Stimulated activated CD8-positive, alpha-beta memory T cell treated with anti-CD3 and anti-CD28 coated beads, Interleukin-4, amount 100 ng/mL, for 48 hours (primary cell): ENCODE measurements at places on chromosomes 7 and 10.

DNA sequence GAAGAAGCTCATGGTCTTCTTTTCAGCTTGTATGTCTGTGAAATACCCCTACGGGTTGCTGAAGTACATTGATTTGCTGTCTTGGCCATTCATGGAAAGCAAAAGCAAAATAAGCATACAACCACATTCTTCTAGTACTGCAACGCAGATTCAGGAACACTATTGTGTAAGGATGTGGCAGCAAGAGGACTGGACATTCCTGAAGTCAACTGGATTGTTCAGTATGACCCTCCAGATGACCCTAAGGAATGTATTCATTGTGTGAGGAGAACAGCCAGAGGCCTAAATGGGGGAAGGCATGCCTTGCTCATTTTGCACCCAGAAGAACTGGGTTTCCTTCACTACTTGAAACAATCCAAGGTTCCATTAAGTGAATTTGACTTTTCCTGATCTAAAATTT is 133.4 kb upstream of the ANKRD1 start:
- DNase-seq, result no peak

- no peak for DNase-seq
Measured at GRCh38 chr10:133211141-133211830, 18.7 kb upstream of the UTF1 start.

GRCh38 chr10:79405221-79405994 is 40.0 kb downstream of the ZCCHC24 start:
- DNase-seq, result no peak

- DNase-seq, result no peak
Measured at GRCh38 chr7:138665669-138666140, 35.5 kb downstream of the SVOPL start.

GRCh38 chr7:41916450-41916927 is 213.6 kb upstream of the INHBA start:
- DNase-seq, result no peak

DNA sequence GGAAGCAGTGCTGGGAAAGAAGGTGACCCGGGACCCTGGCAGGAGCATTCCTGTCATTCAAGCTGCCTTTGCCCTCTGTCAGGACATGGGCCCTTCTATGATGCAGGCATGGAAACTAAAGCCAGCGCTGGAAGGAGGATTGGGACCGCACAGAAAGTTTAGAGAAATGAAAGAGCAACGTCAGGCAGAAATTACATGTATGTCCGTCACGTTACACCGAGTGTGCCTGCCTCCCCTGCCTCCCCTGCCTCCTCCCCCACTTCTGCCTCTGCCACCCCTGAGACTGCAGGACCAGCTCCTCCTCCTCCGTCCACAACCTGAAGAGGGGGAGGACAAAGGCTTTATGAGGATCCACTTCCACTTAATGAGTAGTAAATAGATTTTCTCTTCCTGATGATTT is 13.9 kb upstream of the PWWP2B start:
- no peak for DNase-seq

DNA sequence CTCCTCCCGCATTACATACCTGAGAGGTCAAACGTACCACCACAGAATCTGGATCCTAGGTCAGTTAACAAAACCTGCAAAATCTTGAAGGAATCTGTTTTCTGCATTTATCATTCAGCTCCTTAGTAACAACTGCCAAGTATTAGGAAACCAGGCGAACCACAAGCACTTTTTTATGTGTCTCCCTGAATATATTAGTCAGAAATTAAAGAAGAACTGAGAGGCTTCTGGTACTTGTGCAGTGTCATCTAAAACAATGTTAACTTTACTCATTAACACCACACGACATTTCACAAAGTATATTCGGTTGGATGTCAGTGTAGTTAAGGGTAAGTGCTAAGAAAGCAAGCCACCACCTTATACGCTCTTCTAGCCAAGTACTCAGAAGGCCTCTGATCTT is 2.5 kb downstream of the CCDC6 start:
- no peak for DNase-seq

DNA sequence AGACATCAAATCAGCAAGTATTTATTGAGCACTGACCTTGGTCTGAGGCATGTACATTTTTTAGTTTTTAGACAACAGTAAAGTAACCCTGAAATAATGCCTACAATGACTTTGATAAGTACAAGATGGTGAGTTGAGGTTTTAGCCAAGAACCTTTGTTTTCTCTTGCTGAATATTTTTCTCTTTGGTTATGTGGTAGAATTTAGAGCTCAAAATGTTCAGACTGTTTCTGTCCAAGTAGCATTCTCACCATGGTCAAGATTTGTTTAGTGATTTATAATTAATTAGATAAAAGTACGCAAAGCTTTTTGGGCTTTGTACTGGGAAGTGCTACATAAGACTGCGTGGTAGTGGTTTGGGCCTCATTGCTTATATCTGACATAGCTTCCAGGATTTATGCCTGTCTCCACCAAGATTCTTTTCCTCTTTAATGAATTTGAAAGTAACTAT is 102.4 kb downstream of the KAT6B start:
- DNase-seq, result no peak

- no peak for DNase-seq
Measured at GRCh38 chr7:91710881-91711280, 169.6 kb downstream of the MTERF1 start.

DNA sequence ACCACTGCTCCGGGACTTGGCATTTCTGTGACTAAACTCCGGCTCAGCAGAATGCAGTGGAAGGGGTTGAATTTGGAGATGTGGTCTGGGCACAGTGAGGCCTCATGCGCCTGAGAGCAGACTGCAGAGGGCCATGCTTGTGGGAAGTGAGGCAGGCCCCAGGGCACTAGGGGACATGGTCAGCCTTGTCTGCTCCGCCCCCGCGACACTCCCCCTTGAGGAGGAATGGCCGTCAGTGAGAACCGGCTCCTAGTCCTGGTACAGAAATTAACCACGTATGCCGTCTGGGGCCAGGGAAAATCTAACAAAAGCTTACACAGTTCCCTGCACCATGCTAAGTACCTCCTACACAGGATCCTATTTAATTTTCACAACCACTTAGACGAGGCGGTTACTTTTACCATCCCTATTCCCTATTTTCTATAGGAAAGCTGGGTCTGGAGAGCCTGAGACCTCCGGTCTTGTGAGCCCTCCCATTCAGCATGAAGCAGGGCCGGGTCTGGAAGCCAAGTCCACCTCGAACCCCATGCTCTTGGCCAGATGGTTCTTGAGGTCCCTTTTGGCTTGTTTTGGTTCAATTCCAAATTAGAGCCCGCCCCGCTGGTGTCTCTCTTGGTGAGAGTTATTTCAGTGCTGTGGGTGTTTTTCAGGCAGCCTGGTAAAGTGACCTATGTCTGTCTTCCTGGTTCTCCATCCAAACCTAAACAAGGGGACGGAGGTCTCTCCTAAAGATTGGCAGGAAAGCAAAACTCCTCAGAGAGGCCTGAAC is 87.7 kb upstream of the PITRM1 start:
- no peak for DNase-seq

- no peak for DNase-seq
Measured at GRCh38 chr10:14371581-14371980, 40.9 kb upstream of the FRMD4A start.

- no peak for DNase-seq
Measured at GRCh38 chr10:113621799-113622198, 42.0 kb downstream of the NRAP start.
